ENCODE measurements at places on chromosomes 6 and 20.
A peak's percentile ranks its signal among the peaks of the same experiment; 100 is the strongest.

- no peak for DNase-seq
Observed at GRCh38 chr6:404685-405423, 13.3 kb downstream of the IRF4 start.

GRCh38 chr20:55855052-55855451 is 150.3 kb downstream of the CBLN4 start:
- DNase-seq = no peak

- DNase-seq = no peak
Observed at GRCh38 chr6:80792151-80792550, 685.7 kb downstream of the BCKDHB start.

GRCh38 chr20:59499863-59500262 is 104.5 kb upstream of the PHACTR3 start:
- no peak for DNase-seq

- DNase-seq = no peak
Observed at GRCh38 chr6:25013246-25013645, 77.5 kb upstream of the RIPOR2 start.

- DNase-seq = no peak
Observed at GRCh38 chr20:3250091-3250504, 11.1 kb upstream of the SLC4A11 start.

- DNase-seq = no peak
Observed at GRCh38 chr6:31060145-31060544, 49.9 kb downstream of the MUC22 start.

DNA sequence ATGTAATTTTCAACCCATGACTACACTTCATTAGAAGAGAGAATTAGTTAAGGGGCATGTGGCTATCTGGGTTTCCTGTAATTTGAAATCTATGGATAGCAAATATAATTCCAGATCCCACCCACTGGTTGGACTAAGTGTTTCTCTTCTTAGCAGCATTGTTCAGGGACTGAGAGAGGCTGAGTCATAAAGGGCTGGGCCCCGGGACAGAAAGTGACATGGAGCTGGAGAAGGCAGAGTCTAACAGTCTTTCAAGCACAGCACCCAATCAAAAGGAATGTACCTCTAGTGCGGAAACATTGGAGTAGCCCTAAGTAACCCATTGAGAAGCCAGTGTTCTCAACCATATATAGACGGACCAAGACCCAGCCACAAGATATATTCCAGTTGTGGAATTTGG is 363.9 kb downstream of the DHX35 start:
- no peak for DNase-seq

DNA sequence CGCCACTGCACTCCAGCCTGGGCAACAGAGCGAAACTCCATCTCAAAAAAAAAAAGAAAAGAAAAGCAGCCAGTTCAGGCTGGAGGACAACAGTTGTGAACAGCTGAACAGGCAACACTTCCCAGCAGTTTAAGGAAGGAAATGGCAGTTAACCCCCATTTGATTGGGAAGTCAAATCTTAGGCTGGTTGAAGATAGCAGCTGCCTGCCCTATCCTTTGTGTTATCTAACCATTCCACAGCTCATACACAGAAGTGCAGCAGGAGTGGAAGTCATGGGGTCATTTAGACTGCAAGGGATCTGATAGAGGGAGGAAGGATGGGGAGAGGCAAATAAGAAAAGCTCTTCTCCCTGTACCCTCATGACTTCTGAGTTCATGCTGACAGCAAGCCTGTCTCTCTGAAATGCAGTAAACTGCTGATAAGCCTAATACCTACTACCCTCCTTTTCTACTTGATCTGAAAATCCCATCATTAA is 35.3 kb downstream of the KCTD20 start:
- DNase-seq = no peak

GRCh38 chr6:13368079-13368730 is 39.9 kb upstream of the TBC1D7 start:
- DNase-seq = no peak

DNA sequence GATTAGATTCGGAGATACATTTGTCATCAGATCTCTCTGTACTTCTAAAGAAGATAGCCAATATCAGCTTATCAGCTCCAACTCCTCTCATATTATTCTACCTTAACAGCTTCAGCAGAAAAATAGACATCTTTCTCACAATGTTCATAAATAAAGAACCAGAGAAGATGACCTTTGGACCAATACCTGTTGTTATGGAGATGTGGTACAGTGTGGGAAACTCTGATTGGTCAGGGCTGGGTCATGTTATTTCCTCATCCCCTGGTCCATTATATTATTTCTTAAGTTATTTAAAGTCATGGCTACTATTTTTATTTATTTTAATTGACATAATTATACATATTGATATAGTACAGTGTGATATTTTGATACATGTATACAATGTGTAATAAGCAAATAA is 35.9 kb upstream of the POLR1H start:
- DNase-seq = no peak

- DNase-seq = no peak
Observed at GRCh38 chr20:20525756-20526155, 157.9 kb downstream of the INSM1 start.

- DNase-seq = no peak
Observed at GRCh38 chr6:16949716-16950115, 152.1 kb upstream of the STMND1 start.

DNA sequence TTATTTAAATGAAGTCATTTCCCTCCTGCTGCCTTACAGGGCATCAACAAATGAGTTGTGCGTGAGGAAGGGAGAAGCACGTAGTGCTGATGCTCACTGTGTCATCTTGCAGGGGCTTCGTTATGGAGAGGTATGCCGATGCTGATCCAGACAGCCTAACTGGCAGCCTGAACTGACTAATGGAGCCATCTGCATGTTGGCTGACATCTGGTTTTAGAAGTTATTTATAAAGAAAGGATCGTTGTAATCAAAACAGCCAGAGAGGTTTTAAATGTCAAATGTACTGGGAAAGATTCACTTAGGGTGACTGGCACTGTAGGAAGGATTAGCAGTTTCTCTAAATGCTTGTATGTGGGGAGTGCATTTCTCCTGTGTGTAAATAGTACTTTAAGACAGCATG is 54.6 kb downstream of the FARS2 start:
- no peak for DNase-seq

- no peak for DNase-seq
Observed at GRCh38 chr20:3168079-3168828, 5.1 kb downstream of the LZTS3 start.

DNA sequence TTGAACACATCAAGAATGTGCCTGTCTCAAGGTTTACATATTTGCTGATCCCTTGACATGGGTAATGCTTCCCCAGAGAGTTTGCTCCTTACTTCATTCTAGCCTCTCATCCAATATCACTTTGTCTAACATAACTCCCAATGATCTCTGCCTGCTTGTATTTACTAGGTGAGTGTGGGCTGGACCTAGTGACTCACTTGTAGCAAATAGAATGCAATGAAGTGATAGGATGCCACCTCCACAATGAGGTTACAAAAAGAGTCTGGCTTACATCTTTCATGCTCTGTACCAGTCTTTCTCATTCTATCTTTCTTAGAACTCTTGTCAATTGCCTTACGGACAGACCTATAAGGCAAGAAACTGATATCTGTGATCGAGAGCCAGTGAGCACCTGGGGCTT is 44.9 kb upstream of the TMEM200A start:
- DNase-seq = no peak

DNA sequence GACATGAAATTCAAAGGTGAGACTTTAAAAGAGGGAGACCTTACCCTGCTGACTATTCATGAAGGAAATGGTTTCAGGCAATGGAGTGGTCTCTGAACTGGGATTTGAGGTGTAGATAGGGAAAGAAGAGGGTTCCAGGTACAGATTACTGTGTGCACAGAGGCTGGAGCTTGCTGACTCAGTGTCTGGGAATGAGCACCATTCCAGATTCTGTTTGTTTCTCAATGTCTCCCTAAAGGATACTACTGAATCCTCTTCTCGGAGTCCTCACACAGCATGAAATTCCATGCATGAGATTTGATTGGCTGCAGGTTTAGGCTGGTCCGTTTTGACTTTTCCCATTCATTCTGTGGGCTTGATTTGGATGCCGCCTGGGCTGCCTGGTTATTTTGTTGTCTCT is 49.0 kb downstream of the PPP1R14C start:
- no peak for DNase-seq

GRCh38 chr6:18347866-18348265 is 39.3 kb upstream of the RNF144B start:
- DNase-seq = no peak

GRCh38 chr20:35305682-35306556 is 13.7 kb upstream of the FAM83C start:
- peak; percentile 88 for DNase-seq
